SK-N-MC (cell line): ENCODE measurements at places on chromosomes 6 and 20.

- no peak for DNase-seq
Measured at GRCh38 chr6:55576811-55577210, 2.2 kb downstream of the HMGCLL1 start.

GRCh38 chr6:74182992-74183391 lies 487.0 kb downstream of the CD109 start:
- DNase-seq, result no peak

- no peak for DNase-seq
Measured at GRCh38 chr6:170459451-170459850, 93.7 kb downstream of the PSMB1 start.

- no peak for DNase-seq
Measured at GRCh38 chr6:153131037-153131981, at the start of gene RGS17. RGS17 (minus strand) TSS chr6:153131282; CDS start chr6:153044018, 87,264 bp downstream.

DNA sequence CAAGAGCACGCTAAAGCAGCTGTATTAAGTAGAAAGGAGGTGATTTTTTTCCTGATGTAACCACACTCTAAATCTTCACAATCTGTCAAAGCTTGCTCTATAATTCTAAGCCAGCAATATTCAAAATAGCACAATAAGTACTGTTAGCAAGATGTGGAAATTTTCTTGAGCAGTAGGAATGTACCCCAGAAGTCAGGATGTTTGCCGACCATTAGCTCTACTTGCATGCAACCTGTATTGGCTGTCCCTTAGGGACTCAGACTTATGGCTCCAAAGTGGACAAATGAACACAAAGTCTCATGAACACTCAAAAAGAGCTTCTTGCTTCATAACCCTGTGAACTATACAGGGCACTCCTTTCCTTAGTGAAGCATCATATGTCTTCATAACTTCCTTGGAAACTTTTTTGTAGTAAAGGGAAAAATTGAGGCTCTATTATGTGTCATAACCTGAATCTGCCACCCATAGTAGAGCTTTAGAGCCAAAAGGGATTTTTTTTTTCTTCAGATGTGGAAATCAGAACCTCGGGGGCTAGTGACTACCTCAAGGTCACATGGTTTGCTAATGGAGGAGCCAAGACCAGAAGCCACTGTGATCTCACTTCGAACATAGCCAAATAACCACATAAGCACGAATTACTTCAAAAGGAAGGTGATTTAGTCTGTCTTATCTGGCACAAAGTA lies 54.5 kb downstream of the ADGRG6 start:
- no peak for DNase-seq

DNA sequence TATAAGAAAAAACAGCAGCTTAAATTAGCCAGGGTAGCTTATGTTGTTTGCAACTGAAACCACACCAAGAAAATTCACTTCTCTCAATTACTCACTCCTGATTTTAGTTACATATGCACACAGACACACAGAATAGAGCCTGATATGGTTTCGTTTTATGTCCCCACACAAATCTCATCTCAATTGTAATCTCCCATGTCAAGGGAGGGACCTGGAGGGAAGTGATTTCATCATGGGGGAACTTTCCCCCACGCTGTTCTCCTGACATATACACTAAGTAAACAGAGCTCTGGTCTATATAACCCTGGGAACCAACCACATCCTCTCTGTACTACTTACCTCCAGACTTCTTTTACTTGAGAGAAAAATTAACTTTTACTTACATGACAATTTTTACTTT lies 9.8 kb downstream of the OR12D1 start:
- DNase-seq, result no peak

DNA sequence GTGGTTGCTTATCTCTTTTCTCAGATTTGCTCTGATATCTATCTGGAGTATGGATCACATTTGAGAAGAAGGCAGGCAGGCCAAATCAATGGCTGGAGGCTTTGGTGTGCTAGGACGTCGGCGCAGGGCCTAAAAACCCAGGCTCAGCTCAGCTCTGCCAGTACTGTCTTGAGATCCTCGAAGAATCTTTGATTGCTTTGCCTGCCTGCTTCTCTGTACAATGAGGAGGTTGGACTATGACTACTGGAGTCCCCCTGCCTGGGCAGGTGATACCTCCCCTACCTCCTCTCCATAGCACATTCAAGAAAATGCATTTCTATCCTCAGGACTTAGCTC lies 25.1 kb downstream of the KCNK5 start:
- DNase-seq, result no peak

DNA sequence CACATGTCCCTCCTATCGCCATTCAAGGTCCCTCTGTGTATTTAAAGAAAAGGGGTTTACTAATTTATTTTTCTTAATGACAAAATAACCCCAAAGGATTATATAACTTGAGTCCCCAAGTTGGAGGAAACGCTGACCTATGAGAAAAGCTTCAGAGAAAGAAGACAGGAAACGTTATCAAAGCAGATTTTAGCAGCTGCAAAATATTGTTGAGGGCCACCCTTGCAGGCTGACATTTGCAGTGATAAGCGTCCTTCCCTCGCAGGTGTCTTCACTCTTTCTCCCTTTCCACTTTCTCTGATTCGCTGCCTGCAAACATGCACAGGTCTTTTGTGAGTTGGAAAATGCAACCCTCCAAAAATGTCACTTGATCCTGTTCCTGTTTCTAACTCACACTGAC lies 103.2 kb upstream of the RIPOR2 start:
- no peak for DNase-seq

DNA sequence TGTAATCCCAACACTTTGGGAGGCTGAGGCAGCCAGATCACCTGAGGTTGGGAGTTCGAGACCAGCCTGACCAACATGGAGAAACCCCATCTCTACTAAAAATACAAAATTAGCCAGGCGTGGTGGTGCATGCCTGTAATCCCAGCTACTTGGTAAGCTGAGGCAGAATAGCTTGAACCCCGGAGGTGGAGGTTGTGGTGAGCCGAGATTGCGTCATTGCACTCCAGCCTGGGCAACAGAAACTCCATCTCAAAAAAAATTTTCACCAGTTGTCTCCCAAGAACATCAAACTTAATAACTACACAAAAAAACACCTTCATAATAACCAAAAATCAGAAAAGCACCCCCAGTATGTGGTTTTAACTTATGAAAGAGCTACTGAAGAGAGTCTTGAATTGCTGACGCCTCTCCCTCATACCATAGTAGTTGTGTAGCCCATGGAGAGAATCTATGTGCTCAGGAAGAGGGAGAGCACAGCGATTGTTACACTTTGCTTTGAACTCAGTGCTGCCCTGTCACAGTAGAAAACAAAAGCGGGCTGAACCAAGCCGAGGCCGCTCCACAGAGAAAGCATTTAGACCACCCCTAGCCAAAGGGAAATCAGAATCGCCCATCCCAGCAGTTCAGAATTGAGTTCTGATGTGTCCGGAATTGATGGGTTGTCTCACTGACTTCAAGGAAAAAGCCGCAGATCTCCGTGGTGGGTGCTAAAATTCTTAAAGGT lies 42.0 kb upstream of the GMPR start:
- DNase-seq, result no peak

- no peak for DNase-seq
Measured at GRCh38 chr6:93584300-93584699, 164.9 kb upstream of the EPHA7 start.

GRCh38 chr6:4449409-4449808 lies 314.0 kb upstream of the ECI2 start:
- no peak for DNase-seq

GRCh38 chr20:45550765-45551164 lies 3.6 kb upstream of the EPPIN start:
- no peak for DNase-seq

DNA sequence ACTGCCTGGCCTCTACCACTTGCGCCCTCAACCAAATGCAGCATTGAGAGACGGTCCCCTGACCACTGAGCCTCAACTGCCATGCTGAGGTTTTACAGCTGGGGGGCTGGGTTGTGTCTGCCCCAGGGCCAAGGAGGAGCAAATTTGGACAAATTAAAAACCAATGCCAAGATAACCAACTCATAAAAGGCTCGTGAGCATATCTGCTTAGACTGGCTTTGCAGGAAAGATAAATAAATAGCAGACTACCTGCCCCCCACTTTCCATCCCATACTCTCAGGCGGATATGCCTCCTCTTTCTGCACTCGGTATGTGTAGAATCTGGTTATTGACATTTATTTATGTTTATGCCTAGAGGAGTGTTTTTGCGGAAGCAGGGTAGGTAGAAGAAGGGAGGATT lies 76.8 kb downstream of the ZDHHC14 start:
- no peak for DNase-seq

GRCh38 chr6:53983301-53983700 lies 127.9 kb upstream of the MLIP start:
- DNase-seq, result no peak

GRCh38 chr20:54212226-54212625 lies 4.3 kb downstream of the PFDN4 start:
- DNase-seq, result no peak

DNA sequence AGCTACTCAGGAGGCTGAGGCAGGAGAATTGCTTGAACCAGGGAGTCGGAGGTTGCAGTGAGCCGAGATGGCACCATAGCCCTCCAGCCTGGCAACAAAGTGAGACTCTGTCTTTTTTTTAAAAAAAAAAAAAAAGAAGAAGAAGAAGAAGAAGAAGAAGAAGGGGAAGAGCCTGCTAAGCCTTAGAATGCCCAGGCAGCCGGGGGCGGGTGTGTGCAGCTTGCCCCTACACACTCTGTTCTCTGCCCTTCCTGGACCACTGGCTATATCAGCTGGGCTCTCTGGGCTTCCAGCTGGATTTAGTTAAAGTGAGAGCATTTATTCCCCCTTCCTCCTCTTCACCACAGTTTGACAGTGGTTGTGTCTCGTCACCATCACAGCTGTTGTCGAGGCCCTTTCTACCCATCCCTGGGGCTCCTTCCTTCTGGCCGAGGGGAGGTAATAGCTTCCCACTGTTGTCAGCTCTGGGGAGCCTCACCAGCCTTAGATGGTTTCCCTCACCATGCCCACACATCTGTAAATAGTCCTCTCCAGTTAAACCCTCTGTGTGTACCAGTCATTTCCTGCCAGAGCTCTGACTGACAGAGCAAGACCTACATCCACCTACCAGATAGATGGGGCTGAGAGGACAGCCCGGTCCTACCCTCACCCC lies 77.6 kb downstream of the TRERF1 start:
- no peak for DNase-seq

DNA sequence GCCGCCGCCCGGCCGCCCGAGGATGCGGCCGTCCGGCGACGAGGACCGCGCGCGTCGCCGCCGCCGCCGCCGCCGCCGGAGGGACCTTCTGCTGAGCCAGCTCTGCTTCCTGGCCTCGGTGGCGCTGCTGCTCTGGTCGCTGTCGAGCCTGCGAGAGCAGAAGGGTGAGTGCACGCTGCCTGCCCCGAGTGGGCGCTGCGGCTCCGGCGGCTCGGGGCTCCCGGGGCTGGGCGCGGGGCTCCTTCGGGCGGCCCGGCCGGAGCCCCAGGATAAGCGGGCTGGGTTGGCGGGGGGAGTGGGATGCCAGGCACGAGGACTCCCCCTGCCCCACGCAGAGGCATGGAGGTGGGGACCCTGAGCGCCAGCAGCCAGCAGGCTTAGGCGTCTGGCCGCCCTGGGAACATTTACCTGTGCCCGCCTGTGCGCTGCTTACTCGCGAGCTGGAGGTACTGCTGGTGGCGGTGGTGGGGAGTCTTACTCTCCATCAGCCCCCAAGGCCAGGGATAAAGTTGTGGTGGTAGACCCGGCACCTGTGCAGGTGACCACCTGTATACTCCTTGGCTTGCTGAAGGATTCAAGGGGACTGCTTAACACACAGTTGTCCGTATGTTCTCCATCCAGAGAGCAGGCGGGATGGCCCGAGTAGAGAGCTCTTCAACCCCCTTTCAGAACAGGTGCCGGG lies 520 bp downstream of the SLC24A3 start:
- no peak for DNase-seq

DNA sequence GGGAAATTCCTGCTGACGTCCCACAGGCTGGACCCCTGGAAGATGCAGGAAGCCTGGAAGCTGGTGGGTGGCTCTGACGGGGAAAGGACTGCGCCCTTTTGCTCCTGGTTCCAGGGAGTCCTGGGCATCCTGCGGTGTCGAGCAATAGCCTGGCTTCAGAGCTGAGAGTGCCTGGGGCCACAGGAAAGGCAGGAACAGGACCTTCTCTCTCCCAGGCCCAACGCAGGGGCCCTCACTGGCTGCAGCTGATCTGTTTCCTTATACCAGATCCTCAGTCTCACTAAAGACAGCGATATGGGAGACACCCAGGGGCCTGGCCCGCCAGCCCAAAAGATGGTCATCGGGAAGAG lies 1.4 kb downstream of the B3GALT4 start:
- DNase-seq, result no peak

DNA sequence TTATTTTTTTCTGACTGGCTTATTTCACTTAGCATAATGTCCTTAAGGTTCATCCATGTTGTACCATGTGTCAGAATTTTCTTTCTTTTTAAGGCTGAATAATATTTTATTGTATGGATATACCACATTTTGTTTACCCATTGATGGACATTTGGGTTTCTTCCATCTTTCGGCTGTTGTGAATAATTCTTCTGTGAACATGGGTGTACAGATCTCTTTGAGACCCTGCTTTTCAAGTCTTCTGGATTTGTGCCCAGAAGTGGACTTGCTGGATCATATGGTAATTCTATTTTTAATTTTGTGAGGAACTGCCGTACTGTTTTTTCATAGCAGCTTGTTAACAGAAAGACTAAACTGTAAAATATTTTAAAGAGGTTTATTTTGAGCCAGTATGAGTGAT lies 94.6 kb upstream of the TMEM181 start:
- no peak for DNase-seq

- DNase-seq, result no peak
Measured at GRCh38 chr6:14597090-14597489, 479.5 kb downstream of the CD83 start.

- DNase-seq, result no peak
Measured at GRCh38 chr6:139881728-139882211, 507.3 kb upstream of the CITED2 start.

DNA sequence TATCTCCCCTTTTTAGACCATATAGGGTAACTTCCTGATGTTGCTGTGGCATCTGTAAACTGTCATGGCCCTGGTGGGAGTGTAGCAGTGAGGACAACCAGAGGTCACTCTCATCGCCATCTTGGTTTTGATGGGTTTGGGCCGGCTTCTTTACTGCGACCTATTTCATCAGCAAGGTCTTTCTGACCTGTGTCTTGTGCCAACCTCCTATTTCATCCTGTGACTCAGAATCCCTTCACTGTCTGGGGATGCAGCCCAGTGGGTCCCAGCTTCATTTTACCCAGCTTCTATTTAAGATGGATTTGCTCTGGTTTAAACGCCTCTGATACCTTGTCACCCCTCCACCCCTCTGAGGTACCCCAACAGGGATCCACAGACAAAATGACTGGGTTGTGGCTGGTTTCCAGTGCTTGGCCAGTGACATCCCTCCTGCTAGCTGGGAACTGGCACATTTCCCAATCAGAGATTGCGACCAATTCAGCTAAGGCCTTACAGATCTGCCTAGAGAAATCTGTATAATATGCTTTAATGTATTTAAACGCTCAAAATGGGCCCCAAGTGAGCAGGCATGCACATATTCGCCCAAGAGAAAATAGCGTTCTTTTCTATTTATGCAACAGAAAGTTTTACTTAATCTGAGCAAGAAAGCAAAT lies 315.6 kb upstream of the QKI start:
- DNase-seq, result no peak

- no peak for DNase-seq
Measured at GRCh38 chr6:126608681-126609080, 268.8 kb downstream of the CENPW start.

- DNase-seq, result no peak
Measured at GRCh38 chr6:143607168-143607567, 70.6 kb upstream of the PHACTR2 start.

GRCh38 chr6:131950767-131951575 lies at the start of gene CCN2:
CCN2 (minus strand) TSS chr6:131951372; CDS start chr6:131951172, 200 bp downstream.
- no peak for DNase-seq

- no peak for DNase-seq
Measured at GRCh38 chr6:144769142-144769541, 484.0 kb downstream of the UTRN start.

- DNase-seq, result no peak
Measured at GRCh38 chr6:144394210-144394609, 109.1 kb downstream of the UTRN start.
